Hepatic stellate cell (primary cell): ENCODE measurements at places on chromosomes 5 and 9.

DNA sequence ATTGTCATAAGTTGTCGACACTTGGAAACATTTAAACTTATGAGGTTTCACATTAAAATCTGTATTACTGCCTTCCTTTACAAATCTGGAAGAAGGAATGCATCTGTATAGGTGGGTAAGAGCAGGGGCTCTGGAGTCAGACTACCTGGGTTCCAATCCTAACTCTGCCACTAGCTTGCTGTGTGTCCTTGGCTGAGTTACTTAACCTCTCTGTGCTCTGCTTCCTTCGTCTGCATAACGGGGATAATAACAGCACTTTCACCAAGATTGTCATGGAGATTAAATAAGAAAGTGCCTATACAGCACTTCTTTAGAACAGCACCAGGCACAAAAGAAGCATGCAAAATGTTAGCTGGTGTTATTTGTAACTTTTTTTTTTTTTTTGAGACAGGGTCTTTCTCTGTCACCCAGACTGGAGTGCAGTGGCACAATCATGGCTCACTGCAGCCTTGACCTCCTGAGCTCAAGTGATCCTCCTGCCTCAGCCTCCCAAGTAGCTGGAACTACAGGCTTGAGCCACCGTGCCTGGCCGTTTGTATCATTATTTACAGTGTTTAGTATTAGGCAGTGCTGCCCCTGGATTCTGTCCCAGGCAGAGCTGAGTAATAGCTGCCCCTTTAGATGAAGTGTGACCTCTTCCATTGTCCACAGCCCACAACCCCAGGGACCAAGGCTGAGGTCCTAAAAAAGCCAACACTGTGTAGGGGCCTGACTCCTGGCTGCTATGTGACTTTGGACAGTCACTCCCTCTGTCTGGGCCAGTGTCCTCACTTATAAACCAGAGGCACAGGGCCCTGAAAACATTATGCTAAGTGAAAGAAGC, 25.4 kb upstream of the TTLL11 start:
- no peak for DNase-seq

DNA sequence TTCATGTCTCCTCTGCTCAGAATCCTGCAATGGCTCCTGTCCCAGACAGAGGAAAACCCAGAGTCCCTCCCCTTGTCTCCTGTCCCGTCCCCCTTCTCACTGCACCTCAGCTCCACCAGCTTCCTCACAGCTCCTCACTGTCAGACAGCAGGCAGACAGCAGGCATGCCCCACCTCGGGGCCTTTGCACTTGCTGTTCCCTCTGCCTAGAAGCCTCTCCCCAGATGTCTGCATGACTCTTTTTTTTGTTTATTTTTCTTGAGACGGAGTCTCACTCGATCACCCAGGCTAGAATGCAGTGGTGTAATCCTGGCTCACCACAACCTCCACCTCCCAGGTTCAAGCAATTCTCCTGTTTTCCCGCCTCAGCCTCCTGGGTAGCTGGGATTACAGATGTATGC, 8.8 kb upstream of the SLC6A7 start:
- DNase-seq, result peak; percentile 61

GRCh38 chr9:26228273-26228672, 550.0 kb upstream of the TUSC1 start:
- DNase-seq, result no peak

DNA sequence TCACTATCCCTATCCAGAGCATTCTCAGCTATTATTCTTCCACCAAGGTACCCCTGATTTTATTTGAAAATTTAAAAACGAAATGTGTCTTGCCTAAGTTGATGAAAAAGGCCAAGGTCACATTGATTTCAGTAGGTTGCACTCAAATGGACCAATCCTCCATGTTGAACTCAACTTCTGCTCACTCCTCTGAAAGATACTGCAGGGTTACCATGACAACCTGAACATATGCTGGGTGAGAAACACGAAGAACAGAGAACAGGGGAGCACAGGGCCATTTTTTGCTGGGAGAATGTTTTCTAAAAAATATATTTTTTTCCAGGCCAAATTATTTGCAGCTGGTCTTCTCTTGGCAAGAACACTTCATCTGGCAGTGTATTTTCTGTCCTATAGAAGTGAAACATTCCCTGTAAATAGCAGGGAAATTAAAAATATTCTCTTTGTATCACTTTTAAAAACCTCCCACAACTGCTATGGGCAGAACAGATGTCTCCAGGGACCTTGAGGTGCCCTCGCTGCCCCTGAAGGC, 215.9 kb downstream of the NXNL2 start:
- no peak for DNase-seq

- DNase-seq, result no peak
These were observed 36.8 kb downstream of the EGR1 start for GRCh38 chr5:138502121-138502520.

- peak; percentile 69 for DNase-seq
These were observed 684 bp upstream of the MED7 start for GRCh38 chr5:157143127-157143971.

GRCh38 chr5:158133369-158133768, 274.4 kb upstream of the CLINT1 start:
- no peak for DNase-seq

DNA sequence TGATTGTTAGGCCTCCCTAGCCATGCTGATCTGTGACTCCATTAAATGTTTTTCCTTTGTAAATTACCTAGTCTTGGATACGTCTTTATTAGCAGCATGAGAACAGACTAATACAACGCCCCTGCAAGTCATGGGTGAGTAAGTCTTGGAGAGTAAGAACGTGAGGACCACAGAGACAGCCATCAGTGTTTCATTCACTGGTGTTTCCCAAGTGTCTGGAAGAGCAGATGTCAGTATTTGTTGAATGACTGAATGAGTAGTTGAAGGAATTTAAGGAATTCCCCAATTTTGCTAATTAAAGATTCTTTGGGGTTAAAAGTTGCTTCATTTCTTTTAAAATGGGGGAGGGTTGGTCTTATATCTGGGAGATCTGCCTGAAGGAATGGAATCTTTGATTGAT, 178.8 kb downstream of the TRIO start:
- DNase-seq, result no peak

GRCh38 chr5:178483620-178484019, 106.6 kb downstream of the COL23A1 start:
- no peak for DNase-seq

DNA sequence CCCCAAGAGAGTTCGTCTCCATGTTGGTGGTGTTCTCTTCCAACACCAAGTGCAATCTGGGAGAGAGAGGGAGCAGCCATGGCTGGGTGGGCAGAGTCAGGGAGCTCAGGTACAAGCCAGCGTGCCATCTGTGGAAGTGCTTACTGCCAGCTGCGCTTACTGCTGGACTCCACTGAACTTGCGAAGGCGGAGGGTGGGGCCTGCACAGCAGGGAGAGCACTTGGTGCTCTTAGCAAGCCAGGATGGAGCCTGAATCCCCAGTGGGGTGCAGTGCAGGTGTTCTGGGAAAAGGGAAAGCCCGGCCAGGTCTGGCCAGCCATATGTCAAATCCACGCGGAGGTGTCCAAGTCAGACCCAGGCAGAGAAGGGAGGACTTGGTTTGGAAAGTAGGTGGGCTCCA, 142.0 kb downstream of the FANCC start:
- DNase-seq, result no peak

GRCh38 chr5:177300951-177301350, 2.6 kb downstream of the RAB24 start:
- no peak for DNase-seq

DNA sequence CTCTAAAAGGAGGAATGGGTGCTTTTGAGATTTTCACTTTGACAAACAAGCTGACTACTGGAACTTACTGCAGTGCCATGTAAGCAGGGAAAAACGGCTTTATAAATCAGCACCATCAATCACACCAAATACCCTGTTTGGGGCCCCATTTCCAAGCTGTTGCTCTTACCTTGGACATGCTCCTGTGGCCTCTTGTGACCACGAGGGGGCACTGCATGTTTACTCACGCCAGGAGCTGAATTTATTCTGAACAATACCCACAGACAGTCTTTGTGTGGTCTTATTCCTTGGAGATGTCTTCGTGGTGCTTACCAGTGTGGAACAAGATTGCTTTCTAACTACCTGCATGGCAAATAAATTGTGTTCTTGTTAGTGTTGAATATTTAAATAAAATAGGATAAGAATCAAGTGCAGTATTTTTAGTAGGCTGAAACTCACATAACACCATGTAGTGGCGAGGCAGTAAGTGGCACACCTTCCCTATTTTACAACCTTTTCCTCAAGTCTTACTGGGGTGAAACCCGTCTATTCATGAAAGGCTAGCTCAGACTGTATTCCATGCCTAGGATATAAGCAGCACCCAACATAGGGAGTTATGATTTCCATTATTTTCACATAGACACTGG, 155.5 kb upstream of the NMUR2 start:
- DNase-seq, result peak; percentile 16

GRCh38 chr5:55418994-55419968, 111.5 kb downstream of the MTREX start:
- peak; percentile 15 for DNase-seq

DNA sequence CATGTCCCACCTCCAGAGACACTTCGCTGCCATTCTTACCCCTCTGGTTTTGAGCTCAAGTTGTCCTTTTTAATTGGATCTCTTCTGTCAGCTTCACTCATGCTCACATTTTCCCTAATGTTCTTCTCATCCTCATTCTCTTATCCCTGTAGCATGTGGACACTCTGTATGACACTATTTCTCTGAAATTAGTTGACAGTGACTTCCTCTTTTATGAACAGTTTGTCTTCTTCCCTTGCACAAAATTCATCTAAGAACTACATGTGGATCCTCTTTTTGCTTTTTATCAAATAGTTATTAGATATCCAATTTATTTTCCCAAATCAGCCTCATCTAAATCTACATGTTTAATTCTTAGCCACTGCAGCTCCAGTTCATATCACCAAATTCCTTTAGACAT, 676.2 kb downstream of the MAT2B start:
- DNase-seq, result no peak

DNA sequence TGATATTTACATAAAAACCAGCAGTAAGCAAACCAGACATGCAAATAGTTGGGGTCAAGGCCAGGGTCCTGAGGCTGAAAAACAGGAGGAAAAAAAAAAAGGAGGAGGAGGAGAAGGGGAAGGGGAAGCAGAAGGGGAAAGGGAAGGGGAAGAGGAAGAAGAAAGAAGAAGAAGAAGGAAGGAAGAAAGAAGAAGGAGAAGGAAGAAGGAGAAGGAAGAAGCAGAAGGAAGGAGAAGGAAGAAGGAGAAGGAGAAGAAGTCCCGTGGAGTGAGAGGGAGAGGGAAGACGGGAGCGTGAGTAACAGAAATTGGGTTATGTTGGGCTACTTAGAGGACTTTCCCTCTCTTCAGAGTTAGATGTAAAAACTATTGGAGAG, 24.6 kb upstream of the NSG2 start:
- DNase-seq, result no peak

DNA sequence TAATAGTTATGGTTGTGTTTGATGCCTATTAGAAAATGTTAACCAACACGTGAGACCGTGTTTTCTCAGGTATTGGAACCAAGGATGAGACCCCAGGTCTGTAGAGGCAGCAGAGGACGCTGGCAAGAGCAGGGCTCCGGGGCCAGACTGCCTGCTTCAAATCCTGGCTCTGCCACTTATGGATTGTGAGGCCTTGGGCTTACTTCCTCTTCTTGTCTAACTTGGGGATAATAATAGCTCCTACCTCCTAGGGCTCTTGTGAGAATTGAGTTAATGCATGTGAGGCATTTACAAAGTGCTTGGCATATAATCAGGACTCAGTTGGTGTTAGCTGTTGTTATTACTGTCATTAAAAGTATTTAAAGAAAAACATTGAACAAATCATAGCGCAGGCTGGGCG, 85.5 kb upstream of the PITX1 start:
- no peak for DNase-seq

- DNase-seq, result no peak
These were observed 166.6 kb downstream of the CDK5RAP2 start for GRCh38 chr9:120413121-120414048.

DNA sequence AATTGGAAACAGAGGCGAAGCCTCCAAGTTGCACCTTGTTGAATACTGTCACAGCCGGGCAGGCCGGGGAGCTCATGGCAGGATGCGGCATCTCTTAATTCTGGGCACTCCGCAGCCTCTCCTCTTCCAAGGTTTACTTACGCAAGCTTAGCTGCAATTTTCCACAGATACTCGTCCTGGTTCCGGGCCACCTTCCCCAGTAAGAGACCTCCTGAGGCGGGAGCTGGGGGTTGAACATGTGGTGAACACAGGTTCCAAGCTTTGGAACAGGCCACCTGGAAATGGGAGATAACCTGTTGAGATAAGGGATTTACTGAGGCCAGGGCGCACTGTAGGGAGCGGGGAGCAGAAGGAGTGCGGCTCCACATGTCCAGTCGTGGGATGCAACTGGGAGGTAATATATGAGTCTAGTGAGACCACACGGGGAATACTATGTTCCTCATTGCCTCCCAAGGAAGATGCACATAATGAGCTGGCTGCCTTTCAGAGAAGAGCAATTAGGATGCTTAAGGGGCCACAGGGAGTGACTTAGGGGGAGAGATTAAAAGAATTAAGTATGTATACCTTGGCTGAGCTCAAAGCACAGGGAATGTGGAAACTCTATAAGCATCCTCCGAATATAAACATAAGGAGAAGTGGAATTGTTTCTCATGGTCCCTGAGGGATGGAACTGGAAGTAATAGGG, 335.2 kb downstream of the CWC27 start:
- DNase-seq, result no peak

DNA sequence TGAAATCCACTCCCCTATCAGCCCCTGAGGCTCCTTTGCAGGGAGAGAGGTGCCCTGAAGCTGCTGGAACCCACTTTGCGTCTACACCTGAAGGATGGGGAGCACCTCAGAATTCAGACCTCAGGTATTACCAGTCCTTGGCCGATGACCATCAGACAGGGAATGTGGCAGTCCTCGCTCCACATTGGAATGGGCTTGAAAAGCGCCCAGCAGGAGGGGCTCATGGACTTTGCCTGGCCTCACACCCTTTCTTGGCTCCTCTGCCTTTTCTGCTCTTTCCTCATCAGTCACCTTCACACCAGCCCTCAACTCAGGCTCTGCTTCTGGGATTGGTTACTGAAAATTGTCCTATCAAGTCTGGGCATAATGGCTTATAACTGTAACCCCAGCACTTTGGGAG, 83.9 kb downstream of the BARX1 start:
- DNase-seq, result no peak

DNA sequence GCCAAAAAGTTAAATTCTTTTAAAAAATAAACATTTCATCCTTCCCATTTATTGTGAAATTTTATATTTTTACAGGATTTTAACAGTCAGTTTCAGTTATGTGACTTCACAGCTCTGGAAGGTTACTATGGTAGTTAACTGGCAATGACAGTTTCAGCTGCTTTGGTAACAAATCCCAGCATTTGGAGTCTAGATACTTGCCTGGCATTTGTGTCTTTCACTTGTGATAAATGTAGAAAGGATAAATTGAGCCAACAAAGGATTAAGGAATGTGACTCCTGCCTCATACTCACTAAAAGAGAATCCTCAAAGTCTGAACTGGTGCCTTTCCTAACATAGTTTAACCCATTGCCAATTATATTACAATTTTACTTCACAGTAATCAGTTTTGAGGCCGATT, 315.5 kb downstream of the FER start:
- DNase-seq, result no peak

GRCh38 chr9:92295827-92296258, 2.3 kb upstream of the IARS1 start:
- no peak for DNase-seq
